ENCODE measurements at places on chromosomes 2 and 18.

DNA sequence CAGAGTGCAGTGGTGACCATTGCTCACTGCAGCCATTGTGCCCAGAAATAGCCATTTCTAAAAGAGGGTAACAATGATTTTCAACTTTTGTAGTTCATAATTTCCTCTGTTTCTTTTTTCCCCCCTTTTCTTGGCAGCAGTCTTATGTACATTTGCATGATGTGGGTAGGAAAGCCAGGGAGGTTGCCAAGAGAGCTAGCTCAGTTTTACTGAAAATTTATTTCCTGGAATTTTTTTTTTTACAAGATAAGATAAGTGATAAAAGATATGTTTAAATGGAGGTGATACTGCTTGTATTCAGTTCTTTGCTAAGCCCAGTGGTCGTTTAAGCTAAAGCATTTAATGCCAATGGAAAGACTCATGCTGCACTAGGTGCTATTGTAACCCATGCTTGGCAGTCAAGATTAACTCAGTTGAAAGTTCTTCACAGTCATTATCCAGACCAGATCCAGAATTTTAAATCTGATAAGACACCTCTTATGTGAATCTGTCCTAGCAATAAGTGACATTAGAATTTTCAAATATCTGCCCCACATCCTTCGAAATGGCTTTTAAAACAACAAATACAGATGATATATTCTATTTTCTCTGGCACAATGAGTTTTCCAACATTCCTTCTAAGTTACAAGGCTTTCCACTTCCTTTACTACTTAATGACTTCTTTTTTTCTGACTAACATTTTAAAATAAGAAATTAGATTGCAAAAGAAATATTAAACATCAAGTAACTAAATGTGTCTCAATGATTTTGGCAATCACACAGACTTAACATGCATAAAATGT, 4.4 kb upstream of the ATP8B1 start:
- DNase-seq, result no peak

- DNase-seq, result no peak
These were observed 55.1 kb upstream of the RAPGEF4 start for GRCh38 chr2:172680436-172681068.

DNA sequence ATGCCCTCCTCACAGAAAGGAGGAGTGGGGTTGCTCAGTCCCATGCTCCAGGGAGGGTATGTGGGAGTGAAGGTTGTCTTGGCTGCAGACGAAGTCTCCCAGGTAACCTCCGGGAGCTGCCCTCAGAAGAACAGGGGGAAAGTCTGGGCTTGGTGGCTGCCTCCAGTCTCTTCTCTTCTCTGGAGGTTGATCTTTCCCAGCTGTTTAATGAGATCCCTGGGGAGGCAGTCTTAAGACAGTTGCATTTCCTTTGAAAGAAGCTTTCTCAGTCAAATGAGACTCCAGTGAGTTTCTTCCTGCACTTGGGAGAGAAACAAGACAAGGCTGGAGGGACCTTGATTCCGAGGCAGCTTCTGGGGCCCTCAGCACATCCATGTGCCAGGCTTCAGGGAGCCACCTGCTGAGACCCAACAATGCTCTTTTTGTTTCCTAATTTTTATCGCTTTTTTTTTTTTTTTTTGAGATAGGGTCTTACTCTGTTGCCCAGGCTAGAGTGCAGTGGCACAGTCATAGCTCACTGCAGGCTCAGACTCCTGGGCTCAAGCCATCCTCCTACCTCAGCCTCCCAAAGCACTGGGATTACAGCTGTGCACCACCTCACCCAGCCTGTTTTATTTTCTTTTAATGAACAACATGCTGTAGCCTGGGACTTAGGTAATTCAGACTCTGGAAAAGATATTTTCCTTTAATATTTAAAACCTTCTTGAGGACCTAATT, 71.7 kb upstream of the TPO start:
- no peak for DNase-seq

GRCh38 chr18:30280186-30280585, 762.4 kb downstream of the DSC3 start:
- no peak for DNase-seq

DNA sequence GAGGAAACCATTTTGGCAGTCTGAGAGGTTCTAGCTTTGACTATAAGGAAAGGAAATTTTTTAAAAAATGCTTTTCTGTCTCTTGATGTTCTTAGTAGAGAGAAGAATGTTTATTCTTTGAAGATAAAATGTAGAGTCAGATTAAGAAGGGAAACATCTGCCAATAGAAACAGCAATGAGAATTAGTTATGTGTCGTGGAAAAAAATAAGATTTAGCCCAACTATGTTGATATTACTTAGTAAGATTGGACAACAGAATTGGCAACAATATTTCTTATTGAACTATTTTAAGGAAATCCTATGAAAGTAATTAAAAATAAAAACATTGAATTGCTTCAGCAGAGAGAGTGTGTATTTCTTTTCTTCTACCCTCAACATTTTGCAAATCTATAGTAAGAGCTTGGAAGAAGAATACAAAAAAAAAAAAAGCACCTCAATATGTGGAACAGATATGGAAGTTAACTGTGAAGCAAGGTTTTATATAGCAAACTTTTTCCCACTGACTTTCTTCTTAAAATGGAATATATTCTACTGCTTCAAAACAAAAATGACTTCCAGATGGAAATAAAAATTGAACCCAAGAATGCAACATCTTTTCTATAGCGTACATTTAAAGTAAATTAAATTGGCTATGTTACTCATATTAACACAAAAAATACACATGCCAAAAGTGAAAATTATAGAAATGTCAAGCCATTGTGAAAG, 177.9 kb downstream of the FAM124B start:
- DNase-seq, result no peak

GRCh38 chr2:105144941-105145300, 96.6 kb upstream of the GPR45 start:
- DNase-seq, result no peak

- DNase-seq, result peak; percentile 46
These were observed 40.0 kb downstream of the ICA1L start for GRCh38 chr2:202831242-202832220.

DNA sequence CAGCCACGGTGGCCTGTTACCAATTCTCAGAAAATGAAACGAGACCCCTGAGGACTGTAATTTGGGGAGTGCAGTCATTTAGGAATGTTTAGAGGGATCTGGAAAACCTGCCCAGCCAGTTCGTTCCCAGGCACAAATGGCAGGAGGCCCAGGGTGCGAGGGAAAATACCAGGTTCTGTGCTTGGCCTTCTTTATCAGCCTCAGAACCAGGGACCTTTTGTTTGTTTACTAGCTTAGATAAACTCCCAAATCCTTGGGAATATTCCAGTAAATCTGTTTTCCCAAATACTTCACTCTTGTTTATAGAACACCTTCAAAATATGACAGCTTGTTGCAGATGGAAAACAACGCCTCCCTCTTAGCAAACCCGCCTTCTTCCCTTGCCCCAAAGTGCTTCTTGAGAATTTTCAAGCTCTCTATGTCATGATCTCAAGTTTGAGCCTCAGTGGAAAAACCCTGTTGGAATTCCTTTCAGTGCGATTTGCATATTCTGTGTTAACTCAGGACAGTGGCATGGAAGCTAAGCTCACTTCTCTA, 400.3 kb upstream of the SMIM21 start:
- DNase-seq, result no peak

- no peak for DNase-seq
These were observed 170.2 kb downstream of the ZEB2 start for GRCh38 chr2:144349674-144350073.

- DNase-seq, result no peak
These were observed 156.1 kb upstream of the SLC39A10 start for GRCh38 chr2:195500879-195501278.

DNA sequence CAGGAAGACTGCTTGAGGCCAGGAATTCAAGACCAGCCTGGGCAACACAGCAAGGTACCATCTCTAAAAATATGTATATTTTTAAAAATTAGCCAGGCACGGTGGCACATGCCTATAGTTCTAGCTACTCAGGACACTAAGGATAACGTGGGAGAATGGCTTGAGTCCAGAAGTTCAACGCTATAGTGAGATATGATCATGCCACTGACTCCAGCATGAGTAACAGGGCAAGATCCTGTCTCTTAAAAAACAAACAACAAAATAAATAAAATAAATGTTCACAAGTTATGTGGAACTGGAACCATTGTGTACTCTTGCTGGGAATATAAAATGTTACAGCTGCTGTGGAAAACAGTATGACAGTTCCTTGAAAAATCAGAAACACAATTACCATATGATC, 47.2 kb downstream of the USP34 start:
- DNase-seq, result no peak

DNA sequence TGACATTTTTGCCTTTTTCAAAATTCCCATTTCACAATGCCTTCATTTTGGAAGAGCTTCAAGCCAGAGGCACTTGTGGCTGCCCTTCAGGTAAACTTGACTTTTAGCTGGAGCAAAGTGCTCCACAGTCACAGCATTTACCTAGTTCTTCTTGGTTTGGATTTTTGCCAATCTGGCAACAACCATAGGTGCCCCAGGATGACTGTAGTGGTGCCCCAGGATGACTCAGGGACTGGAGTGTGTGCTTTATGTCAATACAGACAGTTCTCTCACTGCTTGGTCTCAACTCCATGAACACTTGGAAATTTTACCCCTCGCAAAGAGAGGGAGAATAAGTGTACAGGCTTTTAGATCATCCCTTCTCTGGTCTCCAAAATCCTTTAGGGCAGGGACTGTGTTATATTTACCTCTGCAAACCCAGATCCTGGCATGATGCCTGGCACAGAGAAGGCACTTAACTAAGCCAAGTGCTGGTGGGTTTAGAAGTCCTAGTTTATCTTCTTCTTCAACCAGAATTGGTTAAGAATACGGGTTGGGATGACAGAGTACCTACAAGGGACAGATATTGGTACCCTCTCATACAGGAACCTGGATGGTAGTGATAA, 15.3 kb upstream of the PTPN4 start:
- DNase-seq, result no peak

GRCh38 chr2:133660510-133660909, 92.2 kb upstream of the NCKAP5 start:
- DNase-seq, result no peak

DNA sequence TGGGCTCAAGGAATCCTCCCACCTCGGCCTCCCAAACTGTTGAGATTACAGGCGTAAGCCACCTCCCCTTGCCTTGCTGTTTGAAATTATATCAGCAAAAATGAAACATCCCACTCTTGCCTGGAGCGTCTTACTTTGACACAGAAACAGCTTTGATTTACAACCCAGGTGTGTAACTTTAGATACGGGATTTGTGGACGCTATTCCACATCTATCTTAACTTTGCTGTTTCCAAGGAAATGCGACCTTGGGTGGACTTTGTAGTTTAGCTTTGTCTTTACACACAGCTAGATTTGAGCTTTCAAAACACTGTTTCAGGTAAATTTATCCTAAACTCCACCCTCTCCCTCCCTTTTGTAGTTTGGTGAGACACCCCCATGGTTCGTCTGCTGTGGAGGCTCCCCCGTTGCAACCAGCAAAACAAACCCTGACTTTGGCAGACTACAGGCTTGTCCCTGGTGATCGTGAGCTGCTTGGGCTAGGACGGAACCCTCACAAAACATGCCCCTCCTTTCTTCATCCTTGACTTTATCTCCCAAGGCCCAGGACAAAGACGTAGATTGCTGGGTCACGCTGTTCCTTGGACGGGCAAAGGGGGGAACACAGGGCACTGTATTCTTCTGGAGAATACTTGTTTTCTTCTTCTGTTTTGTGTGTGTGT, 5.5 kb upstream of the MSH6 start:
- no peak for DNase-seq

DNA sequence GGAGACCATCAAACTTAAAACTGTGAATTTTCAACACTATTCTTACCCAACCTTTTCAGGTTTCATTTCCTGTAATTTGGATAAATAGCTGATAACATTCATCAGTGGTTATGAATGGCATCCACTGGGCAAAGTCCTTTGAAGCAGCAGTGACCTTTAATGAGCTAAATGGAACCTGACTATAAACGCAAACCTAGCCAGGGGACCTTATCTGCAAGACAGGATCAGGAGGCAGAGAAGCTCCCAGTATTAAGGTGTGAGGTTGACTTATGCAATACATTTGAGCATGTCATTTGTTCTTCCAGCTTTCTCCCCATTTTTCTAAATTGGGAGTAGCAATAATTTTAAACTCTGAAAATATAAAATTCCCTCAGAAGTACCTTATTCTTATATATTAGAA, 38.4 kb downstream of the CREG2 start:
- no peak for DNase-seq

GRCh38 chr2:205543937-205544702, 138.2 kb upstream of the NRP2 start:
- no peak for DNase-seq

DNA sequence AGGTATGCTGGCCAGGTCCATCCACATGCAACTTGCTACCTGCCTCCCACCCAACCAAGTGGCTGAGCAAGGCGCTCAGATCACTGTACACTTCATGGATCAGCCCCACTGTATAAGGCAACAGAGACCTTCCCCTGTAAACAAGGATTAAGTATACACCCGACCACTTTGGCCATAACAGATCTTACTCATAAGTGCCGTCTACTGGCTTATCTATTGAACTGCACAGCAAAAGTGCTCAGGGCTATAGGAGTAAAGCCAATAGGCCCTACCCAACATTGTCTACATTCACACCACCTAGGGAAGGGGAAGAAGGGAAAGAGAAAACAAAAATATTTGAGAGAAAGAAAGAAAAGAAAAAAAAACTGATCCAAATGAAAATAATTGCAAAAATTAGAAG, 663.9 kb upstream of the LRRTM1 start:
- DNase-seq, result no peak

DNA sequence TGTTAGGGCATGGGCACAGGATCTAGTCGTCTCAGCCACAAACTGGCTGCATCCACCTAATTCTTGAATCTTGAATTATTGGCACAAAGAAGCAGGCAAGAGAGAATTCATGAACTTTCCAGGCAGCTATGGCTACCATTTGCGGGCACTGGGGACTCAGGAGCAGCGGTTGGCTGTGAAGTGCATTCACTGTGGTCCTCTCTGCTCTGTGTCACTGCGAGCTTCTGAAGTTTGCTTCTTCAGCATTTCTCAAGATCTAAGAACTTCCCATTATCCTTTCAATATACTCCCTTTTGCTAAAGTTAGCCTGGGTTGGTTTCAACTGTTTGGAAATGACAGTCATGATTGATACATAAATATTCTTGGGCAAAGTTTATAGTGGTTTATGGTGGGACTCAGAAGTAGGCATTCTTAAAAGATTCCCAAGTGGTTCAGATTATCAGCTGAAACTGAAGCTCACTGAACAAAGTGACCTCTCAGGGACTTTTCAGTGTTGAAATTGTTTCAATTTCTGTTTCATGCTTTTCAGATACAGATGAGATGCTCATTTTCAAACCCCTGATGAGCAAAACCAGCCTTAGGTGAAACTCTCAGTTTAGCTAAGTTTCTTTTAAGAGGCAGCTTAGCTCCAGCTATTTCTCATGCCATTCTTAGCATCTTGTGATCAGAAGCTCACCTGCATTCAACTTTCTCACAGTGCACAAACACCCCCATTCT, 1258.3 kb upstream of the GYPC start:
- no peak for DNase-seq
